Adipocyte (in vitro differentiated cells): ENCODE measurements at places on chromosomes 7 and 10.
A peak's percentile ranks its signal among the peaks of the same experiment; 100 is the strongest.

- peak; percentile 82 for DNase-seq
Measured at GRCh38 chr10:30784897-30785605, 155.5 kb upstream of the LYZL2 start.

- no peak for DNase-seq
Measured at GRCh38 chr7:149317986-149318672, 56.1 kb downstream of the ZNF783 start.

- DNase-seq, result no peak
Measured at GRCh38 chr7:41054960-41055661, 647.8 kb downstream of the INHBA start.

- no peak for DNase-seq
Measured at GRCh38 chr10:127186813-127187212, 9.6 kb downstream of the INSYN2A start.

- DNase-seq, result no peak
Measured at GRCh38 chr10:42630537-42631134, 7.7 kb downstream of the ZNF33B start.

- no peak for DNase-seq
Measured at GRCh38 chr7:38817526-38817925, 91.5 kb downstream of the VPS41 start.

DNA sequence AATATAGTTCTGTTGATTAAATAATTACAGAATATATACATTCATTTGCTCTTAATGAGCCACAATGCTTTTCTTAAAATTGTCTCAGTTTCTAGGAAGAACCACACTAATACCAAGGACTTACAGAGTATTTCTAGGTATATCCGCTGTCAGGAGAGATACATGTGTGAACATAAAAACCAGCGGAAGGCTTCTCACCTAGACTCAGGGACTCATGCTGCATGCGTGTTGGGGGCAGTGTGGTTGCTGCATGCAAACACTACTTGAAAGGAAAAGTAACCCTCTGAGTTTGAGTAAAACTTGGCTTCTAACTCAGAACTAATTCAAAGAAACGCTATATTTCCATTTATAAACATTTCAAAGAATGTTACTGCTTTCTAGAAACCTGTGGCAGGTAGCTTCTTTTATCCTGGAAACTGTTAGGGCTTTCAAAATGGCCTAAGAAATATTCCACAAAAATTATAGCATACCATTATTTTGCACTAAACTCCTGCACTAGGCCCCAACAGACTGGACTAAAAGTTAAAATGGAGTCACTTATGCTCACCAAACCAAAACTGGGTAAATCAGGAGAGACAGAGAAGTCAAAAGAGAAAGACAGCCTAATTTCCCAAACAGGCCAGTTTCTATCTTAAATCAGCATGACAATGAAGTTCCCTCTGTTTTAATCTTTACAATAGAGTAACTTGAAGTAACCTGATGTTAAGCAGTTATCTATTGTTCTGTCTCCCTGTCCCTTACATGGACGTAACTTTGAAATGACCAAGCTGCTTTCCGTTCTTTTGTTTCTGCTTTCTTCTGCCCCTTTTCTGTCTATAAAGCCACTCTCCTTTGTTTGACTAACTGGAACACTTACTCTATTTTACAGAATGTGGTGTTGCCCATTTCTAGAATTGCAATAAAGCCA, 95.2 kb upstream of the FAM133B start:
- DNase-seq, result no peak

GRCh38 chr7:71193099-71193810, 61.3 kb downstream of the GALNT17 start:
- DNase-seq, result no peak

- no peak for DNase-seq
Measured at GRCh38 chr7:158549616-158550393, 37.8 kb downstream of the PTPRN2 start.

- no peak for DNase-seq
Measured at GRCh38 chr7:55150709-55151451, 132.1 kb downstream of the EGFR start.
